ENCODE measurements at places on chromosomes 1 and 21.

GRCh38 chr1:34863501-34863900 is 4.0 kb upstream of the SMIM12 start:
- DNase-seq = no peak

DNA sequence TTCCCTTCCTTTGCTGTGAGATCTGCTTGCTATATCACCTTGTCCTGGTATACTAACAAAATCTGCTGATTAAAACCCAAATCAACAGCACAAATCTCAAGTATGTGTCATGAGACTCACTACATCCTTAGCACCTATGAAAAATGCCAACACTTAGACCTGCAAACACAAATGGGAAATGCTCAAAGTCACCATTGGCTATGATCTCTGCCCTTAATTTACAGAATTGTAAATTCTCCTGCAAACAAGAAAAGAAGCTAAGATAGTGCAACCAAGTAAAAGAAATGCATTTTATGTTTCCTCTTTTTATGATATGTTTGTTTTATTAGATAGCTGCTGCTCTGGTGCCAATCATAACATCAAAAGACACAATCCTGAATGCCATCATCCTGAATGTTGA is 80.8 kb downstream of the DISC1 start:
- DNase-seq = no peak

DNA sequence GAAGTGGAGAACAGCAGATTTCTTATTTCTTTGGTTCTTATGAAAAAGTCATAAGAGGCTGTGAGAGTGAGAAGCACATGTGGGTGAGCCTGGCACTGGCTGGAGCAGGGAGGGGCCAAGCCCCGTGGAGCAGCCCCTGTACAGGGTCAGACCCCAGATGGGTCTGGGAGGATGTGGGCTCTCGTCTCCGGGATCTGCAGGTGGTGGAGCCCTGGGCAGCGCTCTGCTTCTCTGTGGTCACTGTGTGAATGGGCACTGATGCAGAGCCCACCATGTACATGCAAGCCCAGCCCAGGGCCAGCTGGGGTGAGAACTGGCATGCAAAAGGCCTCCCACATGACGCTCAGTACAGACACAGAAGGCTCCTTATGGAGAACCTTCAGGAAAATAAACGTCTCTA is 67.6 kb downstream of the SIM2 start:
- DNase-seq = no peak

DNA sequence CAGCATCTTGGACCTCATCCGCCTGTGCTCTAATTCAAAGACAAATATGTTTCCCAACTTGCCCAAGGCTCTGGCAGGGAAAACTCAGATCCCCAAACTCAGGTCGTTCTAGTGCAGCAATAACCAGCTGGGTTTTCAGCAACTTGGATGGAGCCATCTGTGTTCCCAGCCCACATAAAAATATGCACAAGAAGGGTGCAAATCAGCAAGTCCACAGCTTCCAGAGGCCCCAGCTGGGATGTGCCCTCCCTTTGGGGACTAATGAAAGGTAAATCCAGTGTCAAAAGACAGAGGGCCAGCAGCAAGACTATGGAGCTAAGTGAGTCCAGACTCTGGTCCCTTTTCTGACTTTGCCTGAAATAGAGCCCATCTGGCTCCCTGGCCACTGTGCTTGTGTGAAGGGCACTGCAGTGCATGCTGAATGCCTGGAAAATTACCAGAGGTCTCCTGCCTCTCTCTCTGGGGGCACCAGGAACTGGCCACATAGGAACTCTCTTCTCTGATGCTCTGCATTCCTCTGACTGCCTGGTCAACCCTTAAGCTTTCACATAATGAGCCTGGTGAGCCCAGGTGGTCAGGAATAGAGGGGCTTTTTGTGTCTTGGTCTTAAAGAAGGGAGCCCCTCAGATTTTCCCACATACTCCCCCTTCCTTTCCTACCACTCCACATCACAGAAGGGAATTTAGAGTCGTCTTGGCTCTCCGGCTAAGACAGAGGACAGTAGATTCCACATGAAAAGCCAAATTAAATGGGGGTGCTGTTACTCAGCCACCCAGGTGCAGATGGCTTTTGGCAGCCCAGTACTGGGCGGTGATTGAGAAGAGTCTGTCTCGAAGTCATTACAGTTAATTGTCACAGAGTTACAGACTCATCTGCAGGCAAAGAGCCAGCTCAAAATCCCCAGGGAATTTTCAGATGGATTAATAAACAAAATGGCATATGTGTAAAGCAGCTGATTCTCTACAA is 88.1 kb upstream of the C1orf21 start:
- DNase-seq = no peak

GRCh38 chr1:14842361-14842760 is 243.9 kb downstream of the KAZN start:
- DNase-seq = no peak

GRCh38 chr1:234861761-234862160 is 251.8 kb upstream of the IRF2BP2 start:
- DNase-seq = no peak

- no peak for DNase-seq
These were observed 56.7 kb upstream of the PALMD start for GRCh38 chr1:99589186-99589636.

- no peak for DNase-seq
These were observed 15.1 kb downstream of the IL22RA1 start for GRCh38 chr1:24127801-24128363.

DNA sequence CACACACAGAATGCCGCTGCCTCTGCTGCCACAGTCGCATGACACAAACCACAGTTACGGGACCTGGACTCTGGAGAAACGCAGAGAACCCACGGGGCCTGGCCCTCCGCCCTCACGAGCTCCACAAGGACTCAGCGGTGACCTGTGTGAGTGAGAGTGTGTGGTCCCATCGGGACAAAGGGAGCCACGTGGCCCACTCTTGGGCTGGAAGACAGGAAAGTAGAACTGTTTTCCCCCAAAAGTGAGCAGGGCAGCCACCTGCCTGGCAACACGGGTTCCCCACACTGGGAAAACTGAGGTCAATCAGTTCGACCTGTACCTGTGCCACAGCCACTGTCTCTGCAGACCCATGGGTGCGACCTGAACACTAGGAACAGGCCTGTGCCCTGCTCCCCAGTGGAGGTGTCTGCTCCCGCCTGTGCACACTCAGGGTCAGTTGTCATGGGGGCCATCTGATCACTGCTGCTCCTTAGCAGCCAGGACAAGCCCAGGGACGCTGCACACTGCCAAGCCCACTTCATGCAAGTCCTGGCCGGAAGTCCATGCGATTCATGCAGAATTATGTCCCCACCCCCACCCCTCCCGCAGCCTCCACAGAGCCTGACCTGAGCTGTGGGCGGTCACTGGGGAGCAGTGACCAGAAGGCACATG is 54.4 kb upstream of the ADARB1 start:
- DNase-seq = no peak

- DNase-seq = no peak
These were observed 106.6 kb downstream of the MATN1 start for GRCh38 chr1:30616759-30617158.

GRCh38 chr1:26010825-26011224 is 10.8 kb upstream of the EXTL1 start:
- DNase-seq = no peak

GRCh38 chr21:41507521-41508414 is at the start of gene TMPRSS2:
TSS of gene TMPRSS2 (minus strand) at chr21:41508158. CDS start at chr21:41498133, 10,025 bp downstream.
- DNase-seq = no peak

GRCh38 chr1:154533952-154534844 is 24.3 kb downstream of the UBE2Q1 start:
- DNase-seq = no peak

- no peak for DNase-seq
These were observed 105.0 kb downstream of the GALNT2 start for GRCh38 chr1:230172016-230172537.

GRCh38 chr1:160353223-160353622 is 10.0 kb downstream of the NCSTN start:
- no peak for DNase-seq

DNA sequence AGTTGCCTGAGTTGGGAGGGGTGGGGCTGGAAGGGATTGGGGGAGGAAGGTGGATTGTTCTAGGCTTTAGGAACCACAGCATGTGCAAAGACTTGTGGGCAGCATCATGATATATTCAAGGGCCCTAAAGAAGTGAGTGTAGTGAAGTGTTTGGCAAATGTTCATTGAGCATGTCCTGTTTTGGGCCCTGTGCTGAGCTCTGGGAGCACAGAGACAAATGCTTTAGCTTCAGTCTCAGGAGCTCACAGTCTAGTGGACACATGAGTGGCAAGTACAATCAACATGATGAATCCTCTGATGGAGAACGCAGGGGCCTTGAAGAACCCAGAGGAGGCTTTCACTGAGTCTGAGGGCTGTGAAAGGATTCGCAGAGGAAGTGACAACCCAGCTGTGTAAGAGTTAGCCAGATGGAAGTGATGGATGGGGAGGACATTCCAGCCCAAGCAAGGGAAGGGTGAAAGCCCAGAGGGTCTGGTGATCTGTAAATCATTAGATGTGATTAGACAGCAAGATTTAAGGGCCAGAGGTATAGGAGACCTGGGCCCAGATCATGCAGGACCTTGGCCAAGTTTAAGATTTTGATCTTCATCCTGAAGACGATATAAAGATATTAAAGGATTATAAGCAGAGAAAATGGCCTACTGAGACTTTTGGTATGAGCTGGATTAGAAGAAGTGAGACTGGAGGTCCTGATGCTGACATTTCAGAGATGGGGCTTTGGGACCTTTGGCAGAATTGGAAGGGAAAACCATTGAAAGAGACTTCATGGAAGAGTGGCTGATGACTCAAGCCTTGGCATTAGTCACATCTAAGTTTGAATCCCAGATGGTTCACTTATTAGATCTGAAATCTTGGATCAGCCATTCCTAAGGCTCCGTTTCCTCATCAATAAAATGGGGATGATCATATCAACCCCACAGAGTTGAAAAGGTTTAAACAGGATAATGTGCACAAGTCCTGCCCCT is 4.6 kb downstream of the IPO13 start:
- DNase-seq = no peak

GRCh38 chr21:15444118-15444960 is 285.4 kb upstream of the USP25 start:
- no peak for DNase-seq

Measured in naive thymus-derived CD4-positive, alpha-beta T cell (primary cell).